ENCODE measurements at places on chromosomes 16 and 17.

GRCh38 chr17:56786989-56787482 is 46.7 kb downstream of the C17orf67 start:
- peak; percentile 40 for DNase-seq

GRCh38 chr16:13154799-13155198 is 253.4 kb downstream of the SHISA9 start:
- no peak for DNase-seq

DNA sequence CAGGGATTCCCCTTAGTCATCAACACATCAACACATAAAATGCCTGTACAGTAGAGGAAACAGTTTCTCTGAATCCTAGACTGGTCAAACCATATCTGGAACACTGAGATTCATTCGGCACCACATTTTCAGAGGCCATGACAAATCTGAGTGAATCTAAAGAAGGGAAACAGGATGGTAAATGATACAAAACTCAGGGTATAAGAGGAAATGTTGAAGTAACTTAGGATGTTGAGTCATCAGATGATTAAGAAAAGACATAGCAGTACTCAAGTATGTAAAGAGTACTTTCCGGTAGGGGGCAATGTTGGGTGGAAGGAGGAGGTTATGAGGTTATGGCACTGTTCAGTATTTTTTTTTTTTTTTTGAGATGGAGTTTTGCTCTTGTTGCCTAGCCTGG is 358.5 kb upstream of the PMFBP1 start:
- no peak for DNase-seq

- DNase-seq = peak; percentile 25
Measured at GRCh38 chr16:2969545-2970521, 685 bp downstream of the PAQR4 start.

DNA sequence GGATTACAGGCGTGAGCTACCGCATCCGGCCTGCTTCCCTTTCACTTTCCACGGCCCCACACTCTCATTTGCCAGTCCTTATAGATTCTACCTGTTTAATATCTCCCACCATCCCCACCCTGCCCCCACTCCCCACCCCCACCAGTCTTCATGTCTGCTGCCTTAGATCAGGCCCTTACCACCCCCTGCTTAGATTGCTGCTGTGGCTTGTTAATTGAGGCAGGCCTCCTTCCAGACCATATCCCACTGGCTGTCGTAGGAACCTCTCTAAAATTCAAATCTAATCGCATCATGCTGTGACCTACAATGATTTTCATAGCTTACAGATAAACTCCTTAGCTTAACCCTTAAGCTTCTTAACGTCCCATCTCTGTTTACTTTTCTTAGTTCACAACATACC is 4.9 kb downstream of the IQCK start:
- DNase-seq = no peak

GRCh38 chr16:79964104-79964503 is 363.6 kb upstream of the MAF start:
- DNase-seq = no peak

GRCh38 chr16:17970816-17971331 is 365.7 kb downstream of the NPIPA8 start:
- no peak for DNase-seq

GRCh38 chr17:73304971-73305812 is 6.6 kb downstream of the CDC42EP4 start:
- no peak for DNase-seq

DNA sequence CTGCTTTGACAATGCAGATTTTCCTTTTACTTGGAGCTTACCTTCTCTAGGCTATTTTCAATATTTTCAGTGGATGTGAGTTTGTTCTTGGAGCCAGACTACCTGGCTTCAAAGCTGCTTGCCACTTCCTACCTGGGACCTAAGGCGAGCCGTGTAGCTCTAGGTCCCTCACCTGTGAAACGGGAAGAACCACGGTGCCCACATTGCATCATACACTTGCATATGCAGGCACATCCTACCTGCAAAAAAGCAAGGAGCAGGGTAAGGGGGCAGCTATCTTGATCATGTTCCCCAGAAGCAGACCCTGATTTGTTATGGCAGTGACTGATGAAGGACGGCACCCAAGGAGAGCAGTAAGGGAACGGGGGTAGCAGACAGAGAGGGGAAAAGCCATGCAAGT is 27.0 kb upstream of the MPRIP start:
- no peak for DNase-seq

- no peak for DNase-seq
Measured at GRCh38 chr17:52147431-52147830, 11.1 kb downstream of the CA10 start.

DNA sequence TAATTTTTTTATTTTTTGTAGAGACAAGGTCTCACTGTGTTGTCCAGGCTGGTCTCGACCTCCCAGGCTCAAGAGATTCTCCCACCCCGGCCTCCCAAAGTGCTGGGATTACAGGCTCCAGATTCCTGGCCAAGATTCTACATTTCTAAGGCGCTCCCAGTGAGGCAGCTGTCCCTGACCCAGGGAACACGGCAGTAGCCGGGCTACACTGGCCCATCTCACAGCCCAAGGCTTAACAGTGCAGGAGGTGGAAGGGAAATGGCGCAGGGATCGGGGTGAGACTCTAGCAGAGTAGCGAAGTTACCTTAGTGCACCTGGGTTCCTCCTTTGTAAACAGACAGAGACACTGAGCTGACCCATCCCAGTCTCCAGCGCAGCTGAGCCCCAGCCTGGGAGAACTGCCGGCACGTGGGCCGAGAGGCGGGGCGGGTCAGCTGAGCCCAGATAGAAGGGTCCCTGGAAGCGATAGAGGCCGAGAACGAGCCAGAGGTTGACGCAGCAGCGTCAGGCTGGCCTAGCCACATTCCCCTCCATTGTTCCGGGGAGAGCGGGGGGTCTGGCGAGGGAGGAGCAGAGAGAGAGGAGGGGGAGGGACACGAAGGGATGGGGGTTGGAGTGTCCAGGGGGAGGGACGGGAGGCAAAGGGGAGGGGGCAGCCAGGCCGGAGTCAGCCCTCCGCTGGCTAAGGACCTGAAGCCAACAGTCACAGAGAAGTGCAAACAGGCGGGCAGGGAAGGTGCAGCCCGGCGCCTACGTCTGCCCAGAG is 2.5 kb downstream of the CARHSP1 start:
- DNase-seq = no peak

DNA sequence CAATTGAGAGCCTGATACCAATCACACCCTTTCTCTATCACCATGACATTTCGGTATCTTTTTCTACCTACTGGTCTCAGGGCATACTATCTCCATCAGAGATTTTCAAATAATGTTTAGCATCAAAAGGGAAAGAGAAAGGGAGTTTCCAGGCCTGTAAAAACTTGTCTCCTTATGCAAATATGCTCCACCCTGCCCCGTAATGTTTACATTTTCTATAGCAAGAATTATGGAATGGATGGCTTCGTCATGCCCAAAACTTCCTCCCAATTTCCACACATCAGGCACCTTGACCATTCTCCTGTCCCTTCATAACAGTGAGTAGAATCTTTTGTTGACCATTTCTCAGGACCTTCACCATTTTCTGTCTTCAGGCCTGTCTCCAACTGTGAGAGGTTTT is 30.9 kb upstream of the HLF start:
- no peak for DNase-seq

- no peak for DNase-seq
Measured at GRCh38 chr16:69048328-69049120, 56.9 kb upstream of the HAS3 start.

GRCh38 chr17:65696739-65697394 is 135.4 kb upstream of the AXIN2 start:
- no peak for DNase-seq

GRCh38 chr16:77849646-77850258 is 61.4 kb downstream of the VAT1L start:
- DNase-seq = no peak

- DNase-seq = no peak
Measured at GRCh38 chr16:70594569-70594968, 51.8 kb upstream of the IL34 start.

- DNase-seq = no peak
Measured at GRCh38 chr17:71730871-71731270, 389.9 kb upstream of the SOX9 start.

- DNase-seq = no peak
Measured at GRCh38 chr17:45924332-45924820, 30.0 kb downstream of the MAPT start.

DNA sequence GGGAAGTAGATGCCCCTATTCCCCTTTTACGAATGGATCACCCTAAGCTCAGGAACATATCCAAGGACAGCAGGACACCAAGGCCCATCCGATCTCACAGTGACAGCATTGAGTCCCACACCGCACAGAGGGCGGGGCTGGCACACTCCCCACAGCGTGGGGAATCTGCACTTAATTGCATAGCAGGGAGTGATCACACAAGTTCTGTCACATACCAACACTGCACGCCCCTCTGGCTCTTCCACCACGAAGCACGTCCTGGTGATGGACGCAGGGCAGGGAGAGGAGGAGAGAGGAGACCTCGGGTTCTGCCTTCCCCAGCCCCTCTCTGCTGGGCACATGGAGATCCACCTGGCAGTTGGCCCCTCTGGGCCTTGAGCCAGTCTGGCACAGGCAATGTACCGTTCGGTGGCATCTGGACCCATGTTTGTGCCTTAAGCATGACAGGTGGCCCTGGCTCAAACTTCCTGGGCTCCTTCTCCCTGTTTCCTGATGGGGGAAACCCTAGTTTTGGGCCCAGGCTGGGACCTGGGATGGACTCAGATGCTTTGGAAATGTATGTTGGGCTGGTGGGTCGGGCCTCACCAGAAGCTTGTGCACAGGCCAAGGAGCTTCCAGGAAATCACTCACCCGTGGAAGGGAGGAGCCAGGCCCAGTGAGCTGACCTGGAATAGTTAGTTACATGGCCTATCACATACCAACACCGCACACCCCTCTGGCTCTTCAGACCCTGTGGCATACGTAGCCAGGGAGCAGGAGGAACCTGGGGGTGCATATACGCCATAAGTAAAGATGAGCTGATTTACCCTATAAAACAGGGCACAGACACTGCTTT is 35.1 kb upstream of the CREBBP start:
- DNase-seq = no peak

GRCh38 chr16:85124636-85125346 is 12.5 kb upstream of the CIBAR2 start:
- DNase-seq = no peak

- DNase-seq = no peak
Measured at GRCh38 chr17:55336426-55336825, 71.7 kb downstream of the HLF start.

GRCh38 chr16:55710466-55710865 is 54.7 kb downstream of the SLC6A2 start:
- no peak for DNase-seq

- DNase-seq = no peak
Measured at GRCh38 chr17:81909966-81910839, 996 bp downstream of the PCYT2 start.

- no peak for DNase-seq
Measured at GRCh38 chr16:11296706-11297491, 15.8 kb upstream of the PRM1 start.

- DNase-seq = no peak
Measured at GRCh38 chr17:70857351-70857750, 688.0 kb downstream of the KCNJ2 start.

GRCh38 chr16:71610936-71611871 is 14.8 kb upstream of the MARVELD3 start:
- peak; percentile 27 for DNase-seq

- no peak for DNase-seq
Measured at GRCh38 chr16:53085369-53085843, 30.6 kb downstream of the CHD9 start.

DNA sequence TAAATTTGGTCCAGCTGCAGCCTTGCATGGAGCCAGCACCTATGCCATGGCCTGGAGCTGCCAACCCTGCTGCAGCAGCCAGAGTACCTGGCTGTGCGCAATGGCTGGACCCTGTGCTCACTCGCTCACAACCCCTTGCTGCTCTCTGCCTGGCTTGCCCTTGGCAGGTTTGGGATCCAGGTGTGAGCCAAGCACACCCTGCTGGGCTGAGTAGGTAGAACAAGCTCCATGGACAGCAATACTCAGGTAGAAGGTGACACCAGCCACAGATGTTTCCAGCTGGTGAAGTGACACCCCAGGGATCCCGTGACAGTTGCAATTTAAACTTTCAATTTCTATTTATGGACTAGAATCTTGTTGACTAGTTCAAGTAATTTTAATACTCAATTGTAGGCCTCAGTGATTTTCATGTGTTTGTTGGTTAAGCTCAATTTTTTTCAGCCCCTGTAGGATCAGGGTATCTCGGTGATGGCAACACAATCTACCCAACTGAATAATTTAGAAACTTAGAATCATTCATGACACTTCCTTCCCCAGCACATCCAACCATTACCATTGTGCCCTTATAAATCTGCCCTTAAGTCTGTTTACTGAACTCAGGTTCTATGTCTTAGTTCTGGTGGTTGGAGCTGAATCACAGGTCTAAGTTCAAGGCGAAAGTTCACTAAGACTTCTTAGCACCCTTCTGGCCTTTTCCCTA is 480.0 kb downstream of the PMP22 start:
- DNase-seq = no peak

DNA sequence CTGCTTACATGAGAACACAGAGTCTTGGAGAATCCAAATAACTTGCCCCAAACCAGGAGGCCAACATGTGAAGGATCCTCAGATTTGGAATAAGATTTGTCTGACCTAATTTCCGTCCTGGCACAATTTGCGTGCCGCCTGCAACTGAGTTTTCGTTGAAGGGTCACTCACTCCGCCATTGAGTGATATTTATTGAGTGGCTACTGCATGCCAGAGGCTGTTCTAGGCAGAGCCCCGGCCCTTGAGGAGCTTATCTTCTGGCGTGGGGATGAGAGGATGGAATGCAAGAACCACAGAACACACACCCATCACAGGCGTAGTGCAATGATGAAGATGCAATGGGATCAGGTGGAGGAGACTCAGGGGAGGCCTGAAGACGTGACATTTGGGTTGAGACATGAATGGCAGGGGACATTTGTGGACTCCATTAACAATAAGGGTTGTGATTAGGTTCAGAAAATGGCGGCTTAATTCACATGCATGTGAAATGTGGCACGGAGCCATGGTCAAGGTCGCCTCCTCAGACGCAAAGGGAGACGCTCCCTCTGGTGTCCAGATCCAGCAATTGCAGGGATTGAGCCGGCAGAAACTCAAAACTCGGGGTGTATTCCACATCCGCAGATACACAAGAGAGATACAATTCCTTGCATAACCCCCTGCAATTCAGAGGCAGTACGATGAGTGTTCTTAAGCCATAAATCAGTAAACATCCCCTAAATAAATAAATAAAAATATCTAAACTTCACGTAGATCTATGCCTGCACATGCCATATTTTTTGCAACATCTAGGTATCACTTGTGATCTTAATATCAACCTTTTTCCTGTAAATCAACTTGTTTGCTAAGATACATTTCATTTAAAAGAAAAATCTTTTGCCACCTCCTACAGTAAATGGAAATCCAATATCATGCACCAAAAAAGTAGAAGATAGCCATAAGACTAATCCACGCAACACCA is 57.9 kb upstream of the CACNG4 start:
- peak; percentile 23 for DNase-seq

- DNase-seq = no peak
Measured at GRCh38 chr16:89695086-89695874, 6.2 kb downstream of the SPATA2L start.

GRCh38 chr17:28416703-28417311 is 10.8 kb upstream of the SLC46A1 start:
- peak; percentile 31 for DNase-seq

Data from stimulated activated CD8-positive, alpha-beta memory T cell treated with anti-CD3 and anti-CD28 coated beads, Interleukin-7, amount 100 ng/mL, for 4 hours (primary cell).